ENCODE measurements at places on chromosomes 4 and X.

GRCh38 chr4:69881173-69881773 is 21.3 kb upstream of the SULT1E1 start:
- peak; percentile 30 for DNase-seq

DNA sequence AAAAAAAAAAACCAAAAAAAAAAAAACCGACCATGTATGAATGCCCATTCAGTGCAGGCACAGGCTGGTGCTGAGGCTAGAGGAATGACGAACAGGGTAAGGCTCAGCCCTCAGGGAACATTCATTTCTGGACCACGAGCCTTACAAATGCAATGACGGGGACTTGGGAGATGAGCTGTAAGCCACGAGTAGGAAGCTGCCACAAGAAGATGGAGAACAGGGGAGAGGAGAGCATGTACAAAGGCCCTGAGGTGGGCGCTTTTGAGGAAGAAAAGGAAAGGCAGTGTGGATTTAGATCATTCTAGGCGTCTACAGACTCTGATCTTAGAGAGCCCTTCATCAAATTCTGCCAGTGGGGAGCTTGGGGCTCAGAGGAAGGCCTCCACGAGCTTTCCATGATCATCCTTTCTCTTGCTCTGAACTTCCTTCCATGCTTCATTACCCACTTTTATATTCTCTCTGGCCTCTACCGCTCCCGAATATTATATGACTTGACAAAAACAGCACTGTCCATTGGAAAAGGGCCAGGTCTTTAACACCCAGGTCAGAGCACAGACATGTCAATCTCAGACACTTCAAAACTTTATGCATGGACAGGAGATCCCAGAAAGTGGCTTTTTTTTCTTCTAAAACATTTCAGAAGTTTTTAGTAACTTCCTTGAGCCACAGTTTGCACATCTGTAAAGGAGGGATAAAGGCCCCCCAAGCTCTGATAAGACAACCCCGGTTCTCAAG is 3.3 kb upstream of the ZNF518B start:
- DNase-seq: no peak

DNA sequence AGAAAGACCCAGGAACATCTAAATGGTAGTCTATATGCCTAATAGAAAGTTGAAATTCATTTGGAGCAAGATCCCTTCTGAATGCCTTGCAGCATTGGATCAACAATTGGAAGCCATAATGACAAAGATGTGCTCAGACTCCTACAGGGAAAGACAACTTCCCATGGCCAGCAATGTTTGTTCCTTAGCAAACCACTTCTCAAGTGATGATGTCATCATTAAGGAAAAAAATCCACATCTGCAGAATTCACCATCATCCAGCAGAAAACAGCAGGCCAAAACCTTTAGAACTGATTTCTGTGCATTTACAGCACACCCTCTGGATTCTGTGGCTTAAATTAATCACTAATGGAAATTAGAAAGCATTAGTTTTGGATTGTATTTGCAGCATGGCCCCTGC is 82.4 kb upstream of the ZIC3 start:
- no peak for DNase-seq

GRCh38 chr4:111776561-111776960 is 368.7 kb upstream of the FAM241A start:
- DNase-seq: peak; percentile 71
